ENCODE measurements at places on chromosomes 12 and 14.

GRCh38 chr12:95179011-95179410 lies 38.3 kb downstream of the FGD6 start:
- DNase-seq, result no peak

GRCh38 chr12:46133751-46134150 lies 135.1 kb downstream of the SLC38A1 start:
- no peak for DNase-seq

DNA sequence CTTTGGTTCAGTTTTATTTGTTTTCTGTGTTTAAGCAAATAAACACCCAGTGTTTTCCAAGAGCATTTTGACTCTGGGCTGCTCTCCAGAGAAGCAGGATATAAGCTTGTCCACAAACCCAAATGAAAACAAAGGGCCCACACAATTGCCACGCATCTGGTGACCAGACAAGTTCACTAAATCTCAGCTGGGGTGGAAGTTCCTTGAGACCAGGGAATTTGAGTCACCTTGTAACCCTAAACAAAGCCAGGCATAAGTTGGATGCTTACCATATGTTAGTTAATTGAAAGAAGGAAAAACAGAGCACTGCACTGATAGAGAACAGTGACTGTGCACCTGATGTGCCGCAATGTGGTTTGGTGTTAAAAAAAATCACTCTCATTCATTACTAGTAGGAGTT lies 1.6 kb upstream of the TXNRD1 start:
- DNase-seq, result no peak

DNA sequence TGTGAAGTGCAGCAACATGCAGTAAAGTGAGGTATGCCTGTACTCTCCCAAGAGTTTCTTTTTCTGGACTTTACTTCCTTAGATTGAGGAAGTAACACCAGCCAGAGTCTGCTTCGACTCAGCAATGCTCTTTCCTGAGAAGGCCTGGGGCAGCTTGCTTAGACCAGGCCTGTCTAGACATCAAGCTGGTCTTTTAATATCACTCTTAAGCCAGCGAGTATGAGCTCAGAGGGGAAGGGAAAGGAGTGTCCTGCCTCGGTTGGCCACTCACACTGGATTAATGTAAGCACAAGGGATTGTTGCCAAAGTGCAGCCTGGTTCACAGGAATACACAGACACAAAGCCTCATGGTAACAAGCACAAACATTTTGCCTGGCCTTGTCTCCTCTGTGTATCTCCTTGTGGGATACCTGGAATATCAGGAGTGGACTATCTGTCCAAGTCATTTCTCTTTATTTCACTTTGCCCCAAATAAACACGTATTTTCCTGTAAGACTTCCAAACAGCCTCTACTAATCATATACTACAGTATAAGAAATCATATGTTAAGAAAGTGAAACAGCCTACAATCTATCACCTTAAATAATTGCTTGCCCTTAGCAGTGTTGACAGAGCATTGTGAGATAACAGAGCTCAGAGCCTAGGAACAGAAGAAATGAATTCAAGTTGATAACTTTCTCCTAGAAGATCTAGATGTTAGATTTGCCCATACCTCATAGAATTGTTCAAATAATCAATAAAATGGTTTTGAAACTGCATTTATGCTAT lies 121.2 kb upstream of the DAAM1 start:
- no peak for DNase-seq

DNA sequence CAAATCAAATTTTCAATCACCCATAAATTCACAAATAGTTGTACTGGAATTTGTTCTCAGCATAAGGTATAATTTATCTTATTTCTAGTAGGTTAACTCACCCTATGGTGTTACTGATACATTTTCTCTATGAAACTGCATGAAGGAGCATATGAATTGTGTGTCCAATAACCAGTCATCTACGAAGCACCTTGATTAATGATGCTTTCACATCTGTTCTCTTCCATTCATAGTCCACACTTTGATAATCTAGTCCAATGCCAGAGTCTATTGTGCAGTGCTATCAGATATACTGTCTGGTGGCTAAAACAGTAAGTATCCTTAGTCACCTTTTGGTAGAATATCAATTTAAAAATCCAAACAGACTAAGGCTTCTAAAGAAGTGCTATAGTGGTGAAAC lies 876.0 kb downstream of the RPS29 start:
- no peak for DNase-seq

- DNase-seq, result peak; percentile 39
Measured at GRCh38 chr12:121297435-121297991, 1.0 kb upstream of the CAMKK2 start.

GRCh38 chr12:120538281-120539156 lies 4.4 kb downstream of the RNF10 start:
- no peak for DNase-seq

- no peak for DNase-seq
Measured at GRCh38 chr12:132775502-132776229, 14.0 kb upstream of the ANKLE2 start.

GRCh38 chr12:126781593-126781992 lies 1485.4 kb upstream of the TMEM132C start:
- DNase-seq, result no peak

GRCh38 chr14:61866932-61867920 lies 105.0 kb downstream of the SNAPC1 start:
- DNase-seq, result no peak

DNA sequence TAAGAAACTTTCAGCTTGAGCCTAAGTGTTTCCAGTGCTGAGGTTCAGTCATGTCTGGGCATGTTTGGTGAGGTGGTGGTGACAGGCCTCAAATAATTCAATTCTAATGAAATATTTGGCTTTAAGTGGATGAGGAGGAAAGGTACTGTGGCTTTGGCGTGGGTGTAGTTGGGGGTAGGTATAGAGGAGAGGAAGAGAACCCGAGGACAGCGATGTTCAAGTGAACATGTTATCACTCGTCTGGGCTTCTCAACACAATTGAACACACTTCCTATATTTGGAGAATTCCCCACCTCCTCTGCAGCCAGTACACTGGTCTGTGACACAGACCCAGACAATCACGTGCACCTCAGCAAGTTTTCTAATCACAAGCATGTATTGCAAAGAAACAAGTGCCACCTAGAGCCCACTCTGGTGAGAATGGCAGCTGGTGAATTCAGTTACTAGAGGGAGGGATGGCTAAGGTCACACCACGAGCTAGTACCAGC lies 53.0 kb downstream of the IFNG-AS1 start:
- DNase-seq, result no peak

- no peak for DNase-seq
Measured at GRCh38 chr14:88598097-88598675, 35.3 kb downstream of the ZC3H14 start.

DNA sequence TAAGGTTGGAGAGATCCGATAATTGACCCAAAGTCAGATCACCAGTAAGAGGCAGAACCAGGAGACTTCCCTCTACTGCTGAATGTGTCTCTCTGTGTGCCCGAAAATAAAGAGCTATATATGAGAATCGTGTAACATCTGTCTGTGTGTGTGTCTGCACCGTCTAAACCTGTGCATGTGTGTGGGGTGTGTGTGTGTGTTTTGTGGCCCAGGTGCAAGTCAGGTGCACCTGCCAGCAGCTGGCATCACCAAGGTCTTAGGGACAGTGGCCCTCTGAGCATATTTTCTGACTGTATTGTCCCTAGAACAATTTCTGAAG lies 24.7 kb upstream of the KRT78 start:
- DNase-seq, result no peak

DNA sequence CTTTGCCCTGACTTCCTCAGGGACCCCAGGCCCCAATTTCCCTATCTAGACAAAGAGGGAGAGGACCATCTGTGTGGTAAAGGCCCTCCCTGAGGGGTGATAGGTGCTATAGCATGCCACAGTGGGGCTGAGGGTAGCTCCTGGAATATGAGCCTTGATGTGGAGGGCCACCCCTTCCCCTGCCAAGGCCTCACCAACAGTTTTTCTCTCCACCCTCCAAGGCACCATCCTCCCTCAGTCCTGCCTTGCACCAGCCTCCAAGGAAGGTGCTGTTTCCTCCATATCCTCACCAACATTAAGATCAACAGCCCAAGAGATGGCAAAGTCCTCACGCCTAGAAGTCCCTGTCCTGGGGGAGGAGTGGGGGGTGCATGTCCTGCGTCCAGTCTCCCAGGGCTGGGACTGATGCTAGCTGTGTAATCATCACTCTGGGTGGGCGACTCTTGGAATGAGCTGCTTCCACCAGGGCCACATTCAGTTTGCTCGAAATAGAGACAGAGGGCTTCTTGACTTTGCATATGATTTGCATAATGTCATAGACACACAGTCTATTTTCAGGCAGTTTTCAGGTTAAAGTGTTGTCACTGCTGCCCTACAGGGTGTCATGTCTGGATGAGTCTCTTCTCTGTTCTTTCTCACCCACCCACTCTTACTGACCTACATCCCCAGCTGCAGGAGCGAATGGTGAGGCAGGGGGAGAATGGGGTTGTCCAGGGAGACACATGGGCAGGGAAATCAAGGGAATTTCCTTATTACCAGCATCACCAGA lies 17.4 kb downstream of the ACVRL1 start:
- DNase-seq, result no peak

- no peak for DNase-seq
Measured at GRCh38 chr12:82838131-82838551, 151.4 kb downstream of the TMTC2 start.

- no peak for DNase-seq
Measured at GRCh38 chr14:103819503-103820307, 27.7 kb downstream of the PPP1R13B start.

DNA sequence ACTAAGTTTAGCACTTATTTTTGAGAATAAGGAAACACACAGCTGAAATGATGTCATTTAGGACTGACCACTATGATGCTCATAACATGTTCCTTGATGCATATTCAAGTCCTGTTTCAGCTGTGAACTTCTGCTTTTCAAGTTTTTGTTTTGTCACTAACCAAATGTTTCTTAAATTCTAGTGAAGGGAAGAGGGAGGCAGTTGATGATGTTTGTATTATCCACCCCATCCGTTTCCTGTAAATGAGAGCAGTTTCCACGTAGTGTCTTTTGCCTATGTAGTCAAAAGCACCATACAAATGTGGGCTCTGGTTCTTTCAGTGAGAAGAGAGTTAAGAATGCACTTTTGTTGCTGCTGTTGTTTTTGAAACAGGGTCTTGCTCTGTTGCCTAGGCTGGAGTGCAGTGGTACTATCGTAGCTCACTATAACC lies 491.8 kb downstream of the PCNX1 start:
- DNase-seq, result no peak

- DNase-seq, result no peak
Measured at GRCh38 chr14:61322011-61322798, 826 bp downstream of the PRKCH start.

- no peak for DNase-seq
Measured at GRCh38 chr12:1531153-1531653, 63.2 kb downstream of the FBXL14 start.

- no peak for DNase-seq
Measured at GRCh38 chr14:63361790-63362189, 43.1 kb upstream of the GPHB5 start.

- DNase-seq, result no peak
Measured at GRCh38 chr12:17975763-17976162, 114.2 kb downstream of the RERGL start.

GRCh38 chr14:81366214-81366613 lies 33.9 kb downstream of the STON2 start:
- no peak for DNase-seq

DNA sequence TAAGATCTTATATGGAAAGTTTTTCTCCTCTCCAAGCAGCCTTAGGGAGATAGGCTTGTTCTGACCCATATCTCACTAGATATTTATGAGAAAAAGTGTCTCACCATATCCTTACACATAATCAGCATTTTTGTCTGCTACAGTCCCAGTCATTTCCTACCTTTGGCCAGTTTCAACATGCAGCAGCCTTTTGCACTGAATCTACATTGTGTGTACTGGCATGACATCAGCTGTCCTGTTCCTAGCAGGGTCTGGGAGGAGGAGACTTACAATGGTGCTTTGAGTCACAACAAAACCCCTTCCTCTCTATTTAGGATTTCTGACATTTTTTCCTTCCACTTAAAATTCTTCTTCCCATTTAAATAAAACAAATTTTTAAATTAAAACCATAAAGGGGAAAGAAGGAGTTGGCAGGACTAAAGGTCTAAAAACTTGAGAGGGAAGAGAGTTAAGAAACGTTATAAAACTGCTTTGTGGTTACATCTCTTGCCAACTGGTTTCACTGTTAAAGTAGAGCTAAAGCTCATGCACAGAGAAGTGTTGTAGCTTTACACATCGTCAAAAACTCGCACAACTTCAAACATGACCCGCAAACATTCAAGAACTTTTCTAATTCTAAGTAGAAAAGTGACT lies 53.3 kb upstream of the CERS5 start:
- no peak for DNase-seq

DNA sequence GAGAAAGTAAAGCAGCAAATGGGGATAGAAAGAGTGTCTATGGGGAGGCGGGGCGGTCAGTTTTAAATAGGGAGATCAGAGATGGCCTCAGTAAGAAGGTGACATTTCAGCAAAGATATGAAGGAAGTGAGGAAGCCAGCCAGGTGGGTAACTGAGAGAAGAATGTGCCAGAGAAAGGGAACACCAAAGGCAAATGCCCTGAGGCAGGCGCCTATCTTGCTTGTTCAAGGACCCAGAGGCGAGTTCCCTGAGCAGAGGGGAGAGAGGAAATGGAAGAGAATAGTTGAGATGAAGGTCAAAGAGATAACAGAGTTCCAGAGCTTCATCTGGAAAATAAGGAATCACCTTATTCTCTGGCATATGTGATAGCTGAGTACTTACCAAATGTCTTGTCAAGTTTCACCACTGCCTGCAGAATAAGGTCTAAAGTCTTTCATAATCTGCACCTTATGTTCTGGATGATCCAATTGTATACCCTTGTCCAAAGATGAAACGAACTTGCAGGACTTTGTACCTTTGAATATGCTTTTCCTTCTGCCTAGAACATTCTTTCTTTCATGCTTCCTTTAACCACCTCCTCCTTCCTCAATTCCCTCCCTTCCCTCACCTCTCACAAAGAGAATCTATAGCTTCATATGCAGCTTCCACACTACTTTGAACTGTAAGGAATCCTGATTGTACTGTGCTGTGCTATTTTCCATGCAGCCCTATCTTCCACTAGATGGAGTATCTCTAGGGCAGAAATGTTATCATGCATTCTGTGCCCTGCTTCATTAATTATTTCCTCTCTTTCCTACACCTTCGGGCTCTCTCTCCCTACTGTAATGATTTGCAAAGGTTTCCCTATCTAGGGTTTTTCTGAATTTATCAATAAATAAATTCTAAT lies 38.5 kb downstream of the GNPTAB start:
- DNase-seq, result no peak

DNA sequence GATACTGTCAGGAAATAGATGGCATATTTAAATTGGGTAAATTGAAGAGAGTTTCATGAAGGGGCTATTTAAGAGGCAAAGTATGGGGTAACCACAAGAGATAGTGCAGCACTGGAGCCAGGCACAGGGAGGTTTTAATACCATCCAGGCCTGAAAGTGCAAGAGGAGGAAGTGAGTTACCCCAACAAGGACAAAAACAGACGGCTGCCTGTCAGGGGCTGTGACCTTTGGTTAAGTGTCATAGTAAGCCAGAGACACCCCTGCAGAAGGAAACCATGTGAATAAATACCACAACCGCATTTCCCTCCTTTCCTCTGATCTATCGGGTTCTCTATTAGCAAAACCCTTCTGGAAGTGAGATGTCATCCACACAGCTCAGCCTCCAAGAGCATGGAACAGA lies 122.0 kb upstream of the DHRS4 start:
- DNase-seq, result no peak

- DNase-seq, result no peak
Measured at GRCh38 chr12:16261944-16262475, 15.5 kb downstream of the SLC15A5 start.
